ENCODE measurements at places on chromosomes 11 and 22. TPM values are rescaled to one million over a fixed set of nuclear protein-coding genes. Genes with fewer than 3 reads are reported as not detected.

OR52E4 gene
- 4.6 TPM for total RNA-seq

LMNTD2 gene
- total RNA-seq: 0.48 TPM

CEP126 gene
- 6.5 TPM for total RNA-seq

TLCD5 gene
- total RNA-seq: 9.9 TPM

TEF gene
- total RNA-seq: 6.3 TPM

USP2 gene
- total RNA-seq: 2.9 TPM

TSKU gene
- total RNA-seq: 13.5 TPM

CCDC73 gene
- 4.1 TPM for total RNA-seq

TRIM64 gene
- total RNA-seq: not detected

SAA2 gene
- total RNA-seq: 22.1 TPM

CAT gene
- total RNA-seq: 53.9 TPM

FAT3 gene
- total RNA-seq: 23.6 TPM

TPBGL gene
- total RNA-seq: 0.24 TPM

MPPED2 gene
- total RNA-seq: 13.7 TPM

TMPRSS5 gene
- total RNA-seq: not detected

PICK1 gene
- total RNA-seq: 5.5 TPM

KIRREL3 gene
- 0.72 TPM for total RNA-seq

MUC5B gene
- total RNA-seq: 1.2 TPM

KRTAP5-11 gene
- 8.9 TPM for total RNA-seq

ST14 gene
- 5.3 TPM for total RNA-seq

ELFN2 gene
- total RNA-seq: 0.24 TPM

CCDC82 gene
- total RNA-seq: 73.7 TPM

RAB3IL1 gene
- 10.1 TPM for total RNA-seq

KREMEN1 gene
- 14.0 TPM for total RNA-seq

ACR gene
- not detected for total RNA-seq

PRRG4 gene
- 6.0 TPM for total RNA-seq

PNPLA5 gene
- total RNA-seq: not detected

TUT1 gene
- 2.4 TPM for total RNA-seq

KBTBD3 gene
- total RNA-seq: 15.2 TPM

TEX12 gene
- total RNA-seq: 3.1 TPM

SCGB1A1 gene
- total RNA-seq: not detected

OR51E2 gene
- total RNA-seq: 6.0 TPM

All from umbilical cord (tissue), 2 donors.